ENCODE measurements at places on chromosomes 2 and 18. TPM values are rescaled to one million over a fixed set of nuclear protein-coding genes. Genes with fewer than 3 reads are reported as not detected.
A peak's percentile ranks its signal among the peaks of the same experiment; 100 is the strongest.

The LIPG gene
- total RNA-seq = 5.2 TPM

The IL18R1 gene
- 1.8 TPM for total RNA-seq

The UGT1A4 gene
- total RNA-seq = 2.0 TPM

The TUBA3E gene
- total RNA-seq = 0.27 TPM

The STEAP3 gene
- total RNA-seq = 54.3 TPM

DNA sequence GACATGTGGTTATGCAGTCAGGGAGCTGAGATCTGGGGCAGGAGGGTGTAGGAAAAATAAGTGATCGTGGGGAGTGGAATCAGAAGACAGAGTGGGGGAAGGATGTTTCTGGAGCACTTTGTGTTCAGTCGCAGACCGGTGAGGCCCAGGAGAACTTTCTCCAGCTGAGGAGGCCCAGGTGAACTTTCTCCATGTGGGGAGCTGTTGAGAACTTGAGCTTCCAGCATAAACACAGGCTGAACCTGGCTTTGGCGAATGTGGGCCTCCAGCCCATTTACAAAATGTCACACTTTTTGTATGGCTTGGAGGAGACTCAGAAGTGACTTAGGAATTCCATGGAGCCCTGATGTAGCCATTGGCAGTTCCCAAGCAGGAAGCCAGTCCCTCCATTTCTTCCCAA is 108.5 kb downstream of the VAPA start:
- no peak for DNase-seq
- H3K4me1 ChIP-seq = no peaks in the 10 kb centered on the region
- H3K36me3 ChIP-seq = no peaks in the 10 kb centered on the region
- no peaks in the 10 kb centered on the region for H3K27me3 ChIP-seq
- no peak overlapping the region for H3K4me3 ChIP-seq

DNA sequence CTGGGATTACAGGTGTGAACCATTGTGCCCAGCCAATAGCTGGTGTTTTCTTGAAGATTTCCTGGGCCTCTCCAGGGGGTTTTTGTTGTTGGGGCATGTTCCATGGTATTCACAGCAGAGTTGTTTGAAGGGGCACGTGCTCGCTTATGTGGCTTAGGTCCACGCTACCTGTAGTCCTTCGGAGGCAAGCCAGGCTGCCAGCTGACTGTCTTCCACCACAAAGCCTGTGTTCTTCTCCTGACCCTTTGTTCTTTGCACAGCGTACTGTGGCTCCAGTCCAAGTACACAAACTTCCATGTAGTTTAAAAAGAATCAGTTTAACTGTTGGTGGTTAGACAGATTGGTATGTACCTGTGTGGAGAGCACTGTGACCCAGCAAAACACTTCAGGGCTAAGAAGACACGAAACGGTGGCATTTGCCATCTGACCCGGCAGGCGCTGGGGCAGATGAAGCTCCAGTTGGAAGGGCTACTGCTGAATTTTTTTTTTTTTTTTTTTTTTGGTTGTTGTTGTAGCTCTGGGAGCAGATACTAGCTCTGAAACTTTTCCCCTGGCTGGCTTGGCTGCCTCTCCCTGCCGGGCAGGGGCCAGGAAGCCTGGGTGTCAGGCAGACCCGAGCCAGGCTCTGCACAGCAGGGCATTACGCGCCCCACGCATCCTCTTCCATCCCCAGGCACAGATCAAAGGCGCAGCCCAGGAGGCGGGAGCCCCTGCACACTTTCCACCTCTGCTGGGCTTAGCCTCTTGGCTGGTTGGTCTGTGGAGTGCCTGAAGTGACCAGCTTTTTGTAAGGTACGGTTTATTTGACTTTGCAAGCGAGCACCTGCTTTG is 5.7 kb downstream of the GREB1 start:
- peaks cover 9% of the 10 kb centered on the region for H3K27me3 ChIP-seq
- peak; percentile 21 for DNase-seq
- no peak overlapping the region for H3K4me3 ChIP-seq
- no peak overlapping the region for H3K27ac ChIP-seq
- H3K36me3 ChIP-seq = no peaks in the 10 kb centered on the region

DNA sequence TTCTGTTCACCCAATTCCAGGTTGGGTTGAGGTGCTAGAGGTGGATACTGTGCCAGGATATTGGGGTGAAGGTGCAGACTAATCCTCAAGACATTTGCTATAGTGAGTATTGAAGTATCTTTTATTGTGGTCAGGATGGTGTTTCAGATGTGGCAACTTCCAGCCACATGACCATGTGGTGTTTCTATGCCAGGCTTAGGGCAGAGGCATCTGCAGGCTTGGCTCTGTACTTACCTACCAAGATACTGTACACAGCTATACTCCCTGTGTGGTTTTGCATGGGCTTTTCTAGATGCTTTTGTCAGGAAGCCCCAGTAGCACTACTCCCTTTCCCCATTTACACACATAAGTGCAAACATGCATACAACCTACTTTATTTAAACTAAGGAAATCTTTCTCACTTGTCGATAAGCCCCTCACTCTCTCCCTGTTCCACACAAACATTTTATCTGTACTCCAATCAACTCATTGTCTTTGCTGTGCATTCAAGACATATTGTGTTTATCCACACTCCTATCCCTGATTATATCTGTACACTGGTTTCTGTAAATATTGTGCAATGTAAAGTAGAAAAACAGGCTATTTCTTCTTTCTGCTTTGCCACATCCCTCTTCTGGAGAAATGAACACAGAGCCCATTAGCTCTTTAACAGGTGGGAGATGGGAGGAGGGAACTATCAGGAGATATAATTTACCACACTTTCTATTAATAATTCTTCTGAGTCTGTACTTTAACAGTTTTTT is 12.3 kb downstream of the ARL6IP6 start:
- peak; percentile 11 for DNase-seq
- H3K36me3 ChIP-seq = no peaks in the 10 kb centered on the region
- peaks cover 22% of the 10 kb centered on the region for H3K4me1 ChIP-seq
- H3K27me3 ChIP-seq = no peaks in the 10 kb centered on the region

DNA sequence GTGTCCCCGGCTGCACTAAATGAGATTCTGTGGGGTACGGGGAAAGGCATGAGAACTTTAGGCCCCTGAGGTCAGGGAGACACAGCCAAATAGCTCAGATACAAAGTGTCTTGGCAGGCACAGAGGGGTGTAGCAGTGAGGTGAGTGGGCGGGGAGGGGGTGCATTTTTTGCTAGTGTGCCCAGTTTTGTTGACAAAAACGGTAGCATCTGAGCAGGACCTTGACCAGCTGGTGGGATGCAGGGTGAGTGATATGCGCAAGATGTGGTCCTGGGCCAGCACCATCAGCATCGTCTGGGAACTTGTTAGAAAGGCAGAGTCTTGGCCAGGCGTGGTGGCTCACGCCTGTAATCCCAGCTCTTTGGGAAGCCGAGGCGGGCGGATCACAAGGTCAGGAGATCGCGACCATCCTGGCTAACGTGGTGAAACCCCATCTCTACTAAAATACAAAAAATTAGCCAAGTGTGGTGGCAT is 127.3 kb upstream of the LGALSL start:
- no peak overlapping the region for H3K4me3 ChIP-seq
- DNase-seq = no peak
- H3K4me1 ChIP-seq = peaks cover 10% of the 10 kb centered on the region
- peak overlapping the region; percentile 61 for H3K27ac ChIP-seq
- no peaks in the 10 kb centered on the region for H3K36me3 ChIP-seq
- no peaks in the 10 kb centered on the region for H3K27me3 ChIP-seq

DNA sequence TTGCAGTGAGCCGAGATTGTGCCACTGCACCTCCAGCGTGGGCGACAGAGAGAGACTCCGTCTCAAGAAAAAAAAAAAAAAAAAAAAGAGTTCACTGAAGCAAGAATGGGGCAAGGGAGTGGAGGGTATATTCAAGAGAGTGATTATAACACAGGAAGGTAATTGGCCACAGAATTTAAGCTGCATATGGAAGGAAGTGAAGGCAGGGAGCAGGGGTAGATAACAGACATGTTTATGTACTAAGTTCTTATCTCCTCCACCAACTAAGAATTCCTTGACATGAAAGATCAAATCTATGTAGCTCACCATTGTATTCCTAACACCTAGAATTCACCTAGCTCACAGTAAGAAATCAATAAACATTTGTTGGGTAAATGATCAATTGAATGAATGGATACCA is 37.3 kb downstream of the GKN2 start:
- no peaks in the 10 kb centered on the region for H3K27me3 ChIP-seq
- H3K36me3 ChIP-seq = no peaks in the 10 kb centered on the region
- no peaks in the 10 kb centered on the region for H3K4me1 ChIP-seq
- H3K4me3 ChIP-seq = no peak overlapping the region
- H3K27ac ChIP-seq = no peak overlapping the region

- H3K36me3 ChIP-seq = no peaks in the 10 kb centered on the region
- no peak for DNase-seq
- H3K4me3 ChIP-seq = no peak overlapping the region
- H3K27ac ChIP-seq = no peak overlapping the region
- no peaks in the 10 kb centered on the region for H3K4me1 ChIP-seq
These were observed 23.2 kb downstream of the KCNF1 start for GRCh38 chr2:10934979-10935350.

DNA sequence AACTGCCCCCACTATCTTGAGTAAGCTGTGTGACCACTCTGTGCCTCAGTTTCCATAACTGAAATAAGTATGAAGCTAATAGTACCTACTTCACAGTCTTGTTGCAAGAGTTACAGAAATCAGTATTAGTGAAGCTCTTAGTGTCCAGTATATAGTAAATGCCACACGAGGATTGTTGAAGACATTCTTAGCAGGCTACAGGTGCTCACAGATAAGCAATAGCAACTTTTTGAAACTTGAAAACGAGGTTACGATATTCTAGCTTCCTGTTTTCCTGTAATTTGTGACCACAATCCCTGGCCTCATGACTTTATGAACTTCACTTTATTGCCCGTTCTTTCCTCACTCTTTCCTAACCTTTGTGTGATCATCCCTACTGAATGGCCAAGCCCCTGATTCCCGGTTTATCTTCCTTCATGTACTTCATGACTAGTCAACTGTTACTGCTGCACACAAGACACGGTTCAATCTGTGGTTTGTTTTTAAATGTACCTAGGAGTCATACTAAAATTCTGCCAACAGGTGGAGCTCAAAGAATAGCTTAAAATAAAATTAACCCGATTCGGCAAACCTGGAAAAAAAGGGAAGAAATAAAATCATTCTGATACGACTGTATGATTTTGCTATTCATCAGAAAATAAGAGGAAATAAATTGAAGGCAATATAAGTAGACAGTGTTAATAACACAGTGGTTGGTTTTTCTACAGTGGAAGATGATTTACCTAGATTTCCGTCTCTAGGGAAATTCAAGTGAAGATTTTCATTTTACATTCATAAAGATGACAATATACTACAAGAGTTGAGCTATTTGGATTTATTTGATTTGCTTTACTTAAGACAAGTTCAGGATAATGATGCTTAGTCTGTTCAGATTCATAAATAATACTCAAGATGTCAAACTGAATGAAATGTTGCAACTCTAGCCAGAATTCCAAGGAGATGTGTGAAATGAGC is 38.1 kb upstream of the STAT1 start:
- DNase-seq = no peak
- H3K27me3 ChIP-seq = no peaks in the 10 kb centered on the region
- peaks cover 6% of the 10 kb centered on the region for H3K4me1 ChIP-seq

GRCh38 chr2:167651406-167652151 is 595.8 kb downstream of the STK39 start:
- no peaks in the 10 kb centered on the region for H3K4me1 ChIP-seq
- H3K27ac ChIP-seq = no peak overlapping the region
- H3K4me3 ChIP-seq = no peak overlapping the region
- no peak for DNase-seq
- H3K27me3 ChIP-seq = no peaks in the 10 kb centered on the region
- no peaks in the 10 kb centered on the region for H3K36me3 ChIP-seq

- H3K4me1 ChIP-seq = peaks cover 16% of the 10 kb centered on the region
- peaks cover 53% of the 10 kb centered on the region for H3K27me3 ChIP-seq
- no peak overlapping the region for H3K4me3 ChIP-seq
- H3K36me3 ChIP-seq = no peaks in the 10 kb centered on the region
These were observed 6.9 kb downstream of the GDF7 start for GRCh38 chr2:20673686-20674308.

DNA sequence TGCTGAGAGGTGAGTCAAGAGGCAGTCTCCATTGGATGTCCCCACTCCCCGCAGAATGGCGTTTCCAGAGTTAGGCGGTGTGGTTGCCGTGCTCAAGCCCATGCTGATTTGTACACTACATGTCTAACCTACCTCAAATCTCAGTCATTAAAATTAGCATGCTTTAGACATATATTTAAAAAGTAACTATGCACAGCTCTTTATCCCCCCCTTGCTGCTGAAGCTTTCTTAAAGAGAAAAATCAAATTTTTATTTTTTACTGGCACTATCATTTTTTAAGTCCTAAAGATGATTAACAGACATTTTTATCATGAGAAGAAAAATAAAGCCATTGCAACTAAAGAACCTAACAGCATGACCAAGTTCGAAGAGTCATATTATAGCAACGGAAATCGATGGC is 42.9 kb downstream of the BOLA3 start:
- peaks cover 36% of the 10 kb centered on the region for H3K36me3 ChIP-seq
- DNase-seq = no peak
- no peak overlapping the region for H3K27ac ChIP-seq
- H3K4me1 ChIP-seq = no peaks in the 10 kb centered on the region
- no peaks in the 10 kb centered on the region for H3K27me3 ChIP-seq

- peak overlapping the region; percentile 84 for H3K27ac ChIP-seq
- H3K4me3 ChIP-seq = no peak overlapping the region
- no peaks in the 10 kb centered on the region for H3K4me1 ChIP-seq
- H3K36me3 ChIP-seq = no peaks in the 10 kb centered on the region
- H3K27me3 ChIP-seq = no peaks in the 10 kb centered on the region
These were observed 53.5 kb upstream of the ID2 start for GRCh38 chr2:8628179-8628865.

GRCh38 chr2:45713136-45713535 is 61.7 kb downstream of the PRKCE start:
- H3K4me3 ChIP-seq = no peak overlapping the region
- no peak for DNase-seq
- H3K27ac ChIP-seq = no peak overlapping the region
- no peaks in the 10 kb centered on the region for H3K27me3 ChIP-seq
- H3K4me1 ChIP-seq = no peaks in the 10 kb centered on the region

DNA sequence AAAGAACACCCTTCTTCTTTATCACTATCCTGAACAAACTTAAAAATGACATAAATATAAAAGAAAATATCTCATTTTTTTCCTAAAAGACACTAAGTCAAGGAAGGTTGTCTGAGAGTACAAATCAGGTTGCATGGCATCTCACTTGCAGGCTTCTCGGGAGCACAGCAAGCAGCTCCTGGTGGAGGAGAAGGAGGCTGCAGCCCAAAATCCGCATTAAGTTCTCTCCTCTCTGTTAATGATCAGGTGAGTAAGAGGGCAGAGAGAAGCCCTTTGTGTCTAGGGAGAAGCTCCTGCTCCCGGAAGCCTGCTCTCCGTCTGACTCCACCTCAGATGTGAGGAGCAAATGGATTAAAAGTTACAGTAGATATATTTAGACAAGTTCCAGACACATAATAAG is 35.0 kb upstream of the DOK6 start:
- H3K27ac ChIP-seq = no peak overlapping the region
- H3K36me3 ChIP-seq = no peaks in the 10 kb centered on the region
- no peaks in the 10 kb centered on the region for H3K4me1 ChIP-seq
- no peak overlapping the region for H3K4me3 ChIP-seq
- DNase-seq = no peak

DNA sequence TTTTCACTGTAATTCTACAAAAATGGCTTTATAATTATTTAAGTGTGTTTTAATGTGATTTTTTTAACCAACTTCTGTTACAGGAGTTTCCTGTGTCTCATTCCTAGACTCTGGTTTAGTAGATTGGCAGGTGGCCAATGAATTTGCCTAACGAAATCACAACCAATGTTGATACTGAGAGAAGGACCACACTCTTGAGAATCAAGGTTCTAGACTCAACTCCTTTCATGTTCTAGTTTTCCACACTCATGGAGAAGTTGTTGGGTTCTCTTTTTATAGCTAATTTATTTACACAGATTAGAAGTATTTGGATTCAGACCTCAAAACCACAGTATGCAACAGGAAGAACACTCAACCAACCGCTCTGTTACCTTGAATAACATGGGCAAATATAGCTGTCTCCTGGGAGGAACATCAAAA is 22.6 kb upstream of the USP34 start:
- no peak for DNase-seq
- peaks cover 4% of the 10 kb centered on the region for H3K36me3 ChIP-seq
- no peaks in the 10 kb centered on the region for H3K27me3 ChIP-seq
- no peak overlapping the region for H3K4me3 ChIP-seq
